Renal cortex interstitium (tissue), 15 donors: ENCODE measurements at places on chromosomes 2 and 18. TPM values are rescaled to one million over a fixed set of nuclear protein-coding genes. Genes with fewer than 3 reads are reported as not detected.

INPP5D gene
- polyA plus RNA-seq = 10.8 TPM

STAT4 gene
- polyA plus RNA-seq = 11.5 TPM

SPATA3 gene
- polyA plus RNA-seq = not detected

EVA1A gene
- 16.0 TPM for polyA plus RNA-seq

CHRNG gene
- 1.6 TPM for polyA plus RNA-seq

STARD6 gene
- 0.42 TPM for polyA plus RNA-seq

OXER1 gene
- polyA plus RNA-seq = 7.9 TPM

GREB1L gene
- polyA plus RNA-seq = 4.4 TPM

IKZF2 gene
- polyA plus RNA-seq = 9.6 TPM

RNU2-63P gene
- polyA plus RNA-seq = not detected

LAMA1 gene
- 75.5 TPM for polyA plus RNA-seq

TUBB8B gene
- 0.86 TPM for polyA plus RNA-seq

MZT2A gene
- polyA plus RNA-seq = 84.7 TPM

GALR1 gene
- 0.15 TPM for polyA plus RNA-seq

NEB gene
- polyA plus RNA-seq = 17.5 TPM

STK36 gene
- 81.3 TPM for polyA plus RNA-seq

CTIF gene
- 22.6 TPM for polyA plus RNA-seq

ACKR3 gene
- polyA plus RNA-seq = 56.2 TPM

DPP4 gene
- 157 TPM for polyA plus RNA-seq

DRC1 gene
- polyA plus RNA-seq = 1.6 TPM

RBMS1 gene
- polyA plus RNA-seq = 130 TPM

OTX1 gene
- 0.05 TPM for polyA plus RNA-seq

MEMO1 gene
- 37.7 TPM for polyA plus RNA-seq

B4GALT6 gene
- polyA plus RNA-seq = 16.1 TPM

LINC00305 gene
- 4.3 TPM for polyA plus RNA-seq

NXPH2 gene
- 5.2 TPM for polyA plus RNA-seq

WDR12 gene
- polyA plus RNA-seq = 111 TPM

FSHR gene
- polyA plus RNA-seq = not detected

CFAP221 gene
- polyA plus RNA-seq = 19.2 TPM

ERBB4 gene
- 54.7 TPM for polyA plus RNA-seq

CLEC4F gene
- polyA plus RNA-seq = 0.04 TPM

TNFAIP6 gene
- 0.93 TPM for polyA plus RNA-seq

NOL4 gene
- 3.3 TPM for polyA plus RNA-seq

PSMA8 gene
- polyA plus RNA-seq = not detected
